Kidney capillary endothelial cell (primary cell): ENCODE measurements at places on chromosomes 1 and 21.
A peak's percentile ranks its signal among the peaks of the same experiment; 100 is the strongest.

DNA sequence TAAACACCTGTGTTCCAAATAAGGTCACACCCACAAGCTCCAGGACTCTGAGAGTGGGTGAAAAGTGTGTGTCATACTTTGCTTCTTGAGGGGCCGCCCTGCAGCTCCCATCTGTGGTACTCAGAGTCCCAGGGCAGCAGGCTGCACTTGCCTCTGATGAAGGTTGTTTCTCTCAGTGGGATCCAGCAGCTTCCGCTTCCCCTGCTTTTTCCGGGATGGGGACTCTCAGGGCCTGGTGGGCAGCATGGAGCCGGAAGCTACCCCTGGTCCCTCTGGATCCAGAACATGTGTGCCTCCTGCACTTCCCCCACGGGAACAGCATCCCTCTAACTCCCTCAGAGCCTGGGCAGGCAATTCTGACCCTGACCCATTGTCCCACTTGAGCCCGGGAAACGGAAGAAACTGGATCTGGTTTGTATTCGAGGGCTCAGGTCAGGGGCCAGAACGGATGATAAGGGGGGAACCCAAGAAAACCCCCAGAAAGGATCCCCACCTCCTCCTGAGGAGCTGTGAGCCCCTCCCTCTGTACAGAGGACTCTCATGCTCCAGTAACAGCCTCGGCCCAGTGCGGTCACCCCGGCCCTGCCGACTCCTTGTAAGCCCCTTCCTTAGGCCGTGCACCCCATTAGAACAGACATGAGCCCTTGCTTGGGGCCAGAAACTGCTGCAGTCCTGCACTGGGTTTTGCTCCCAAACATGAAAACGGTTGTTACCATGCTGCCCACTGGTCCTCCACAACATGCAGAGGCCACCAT, 189.5 kb upstream of the C1orf174 start:
- DNase-seq, result no peak

GRCh38 chr1:222786121-222786520, 28.7 kb upstream of the DISP1 start:
- peak; percentile 42 for DNase-seq

DNA sequence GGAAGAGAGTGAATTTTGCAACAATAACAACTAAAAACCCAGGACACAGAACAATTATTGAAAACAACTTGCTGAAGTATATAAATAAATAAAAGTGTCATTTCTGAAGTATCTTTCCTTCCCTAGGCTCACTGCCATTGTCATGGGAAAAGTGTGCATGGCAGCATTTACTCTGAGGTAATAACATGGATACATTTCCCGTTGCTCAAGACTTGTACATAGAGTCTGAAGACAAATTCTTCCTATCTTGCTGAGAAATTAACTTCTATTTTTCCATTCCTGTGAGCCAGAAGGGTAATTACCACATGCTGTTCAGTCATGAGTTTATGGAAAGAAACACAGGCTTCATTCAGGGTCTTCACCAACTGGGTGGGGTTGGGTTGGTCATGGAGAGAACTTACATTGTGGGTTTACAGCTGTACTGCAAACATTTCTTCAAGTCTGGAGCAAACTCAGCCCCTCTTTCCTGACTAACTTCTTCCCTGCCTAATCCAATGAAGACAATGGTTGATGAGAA, 32.2 kb downstream of the ST6GALNAC3 start:
- DNase-seq, result no peak

GRCh38 chr1:56563568-56563967, 15.8 kb downstream of the PLPP3 start:
- no peak for DNase-seq

DNA sequence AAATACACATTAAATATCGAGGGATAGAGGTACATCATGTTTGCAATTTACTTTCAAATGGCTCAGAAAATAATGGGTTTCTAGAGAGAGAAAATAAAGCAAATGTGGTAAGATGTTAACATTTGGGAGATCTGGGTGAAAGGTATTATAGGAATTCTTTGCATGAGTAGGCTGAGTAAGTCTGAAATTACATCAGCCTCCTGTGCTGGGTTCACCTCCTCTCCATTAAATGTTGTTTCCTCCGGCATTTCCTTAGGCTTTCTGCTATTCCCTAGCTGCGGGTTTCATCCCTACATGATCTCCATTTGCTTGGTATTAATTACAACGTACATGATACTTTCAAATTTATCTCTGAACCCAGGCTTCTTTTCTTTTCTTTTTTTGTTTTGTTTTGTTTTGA, 31.6 kb downstream of the ZMYND12 start:
- no peak for DNase-seq

DNA sequence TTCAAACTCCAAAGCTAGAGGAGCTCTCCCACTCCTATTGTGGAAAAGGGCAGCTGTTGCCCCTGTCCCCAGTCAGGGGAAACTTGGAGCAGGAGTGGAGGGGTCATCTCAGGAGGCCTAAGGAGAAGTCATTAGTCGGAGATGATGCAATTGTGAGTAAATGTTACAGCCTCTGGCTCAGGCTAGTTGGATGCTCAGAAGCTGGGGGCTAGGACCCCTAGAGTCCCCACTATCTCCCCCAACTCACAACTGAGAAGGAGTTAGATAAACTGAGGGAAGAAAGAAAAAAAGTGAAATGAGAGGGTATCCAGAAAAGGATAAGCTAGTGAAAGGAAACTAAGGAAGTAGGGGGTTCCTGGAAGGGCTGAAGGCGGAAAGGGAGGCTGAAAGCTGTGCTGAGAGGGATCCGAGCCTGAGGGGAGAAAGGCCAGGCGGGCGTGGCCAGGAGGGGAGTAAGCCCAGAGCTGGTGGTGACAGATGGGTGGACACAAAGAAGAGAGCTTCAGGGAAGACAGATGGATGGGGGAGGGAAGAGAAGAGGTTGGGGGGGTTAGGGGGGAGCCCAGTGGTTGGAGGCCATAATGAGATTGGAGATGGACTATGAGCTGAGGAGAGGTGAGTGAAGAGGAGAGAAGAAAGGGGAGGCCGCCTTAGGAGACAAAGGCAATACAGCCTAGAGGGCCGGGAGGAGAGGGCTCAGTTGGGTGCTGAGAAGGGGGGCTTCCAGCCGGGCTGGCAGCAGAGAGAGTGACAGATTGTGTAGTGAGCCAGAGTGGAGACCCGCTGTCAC, 4.5 kb upstream of the NHLH1 start:
- no peak for DNase-seq

DNA sequence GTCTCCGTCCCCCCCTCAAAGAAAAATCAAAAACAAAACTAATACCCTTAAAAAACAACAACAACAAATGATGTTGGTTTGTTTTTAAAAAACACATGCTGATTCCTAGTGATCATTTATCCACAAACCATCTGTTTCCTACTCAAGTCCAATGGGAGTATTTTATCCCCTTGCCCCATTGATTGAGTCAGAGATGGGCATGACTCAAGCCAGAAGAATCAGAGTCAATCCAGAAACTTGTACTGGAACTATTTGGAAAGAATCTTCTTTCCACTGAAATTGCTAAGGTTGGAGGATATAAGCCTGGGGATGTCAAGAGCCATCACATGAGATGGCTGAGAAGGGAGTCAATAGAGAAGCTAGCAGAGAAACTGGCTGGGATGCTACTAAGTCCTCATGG, 176.4 kb downstream of the MIS18A start:
- peak; percentile 6 for DNase-seq

- DNase-seq, result no peak
These were observed 186.1 kb upstream of the ADAMTS5 start for GRCh38 chr21:27152996-27153395.
